ENCODE measurements at places on chromosomes 13 and 19. TPM values are rescaled to one million over a fixed set of nuclear protein-coding genes. Genes with fewer than 3 reads are reported as not detected.

The FXYD1 gene
- total RNA-seq: 4.2 TPM

The CCDC70 gene
- not detected for total RNA-seq

The KLF1 gene
- not detected for total RNA-seq

The ZNF221 gene
- total RNA-seq: 13.0 TPM

The RNF225 gene
- 0.13 TPM for total RNA-seq
